Activated CD4-positive, alpha-beta T cell treated with anti-CD3 and anti-CD28 coated beads for 36 hours (primary cell): ENCODE measurements at places on chromosomes 2 and 18. TPM values are rescaled to one million over a fixed set of nuclear protein-coding genes. Genes with fewer than 3 reads are reported as not detected.

The SKOR2 gene
- 0.14 TPM for total RNA-seq

The FOXD4L1 gene
- not detected for total RNA-seq

The UGT1A4 gene
- not detected for total RNA-seq

The DLGAP1 gene
- 0.14 TPM for total RNA-seq

The GALR1 gene
- not detected for total RNA-seq

The ARHGAP15 gene
- 64.3 TPM for total RNA-seq

The SERPINB3 gene
- not detected for total RNA-seq

The CCDC102B gene
- 1.8 TPM for total RNA-seq

The FHOD3 gene
- total RNA-seq, result not detected

The EMILIN2 gene
- total RNA-seq, result 15.7 TPM

The RSAD2 gene
- total RNA-seq, result 8.1 TPM

The SLC23A3 gene
- 1.2 TPM for total RNA-seq

The TAF4B gene
- 24.0 TPM for total RNA-seq

The THSD7B gene
- not detected for total RNA-seq

The FBLN7 gene
- total RNA-seq, result 40.6 TPM

The RAPGEF4 gene
- total RNA-seq, result 0.50 TPM

The HSPD1 gene
- 1,138 TPM for total RNA-seq

The ST8SIA5 gene
- total RNA-seq, result not detected

The PRSS56 gene
- total RNA-seq, result not detected

The GDF7 gene
- 0.02 TPM for total RNA-seq

The PROM2 gene
- total RNA-seq, result 0.23 TPM

The MGAT4A gene
- 67.5 TPM for total RNA-seq

The C1GALT1C1L gene
- total RNA-seq, result not detected
